NCI-H1105 treated with DMSO at 0.1 percent for 48 hours (cell line): ENCODE measurements at places on chromosomes 12 and 14.

DNA sequence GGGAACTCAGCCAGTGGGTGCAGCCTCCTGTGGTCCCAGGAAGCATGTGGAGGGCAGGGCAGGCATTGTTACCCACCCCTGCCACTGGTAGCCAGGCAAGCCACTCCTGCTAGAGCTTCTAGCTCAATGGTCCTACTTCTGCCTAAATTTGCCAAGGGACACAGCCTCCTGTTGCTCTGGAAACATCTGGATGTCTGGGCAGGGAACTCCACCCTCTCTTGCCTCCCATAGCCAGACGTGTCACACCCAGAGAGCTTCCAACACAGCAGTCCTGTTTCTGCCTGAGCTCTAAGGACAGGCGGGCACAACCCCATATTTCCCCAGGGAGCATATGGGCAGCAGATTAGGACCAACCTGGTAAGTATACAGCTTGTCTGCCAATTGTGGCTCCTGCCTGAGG is 350.2 kb downstream of the GLT1D1 start:
- DNase-seq, result no peak

- no peak for DNase-seq
Observed at GRCh38 chr12:116692605-116693004, 45.3 kb downstream of the SPRING1 start.

- DNase-seq, result no peak
Observed at GRCh38 chr14:65077318-65077717, 25.0 kb downstream of the MAX start.

GRCh38 chr12:6936636-6937480 is 6.8 kb upstream of the RNU7-1 start:
- peak; percentile 72 for DNase-seq

GRCh38 chr12:68497702-68498101 is 113.0 kb upstream of the RAP1B start:
- DNase-seq, result no peak

GRCh38 chr12:28114488-28114887 is 75.8 kb upstream of the CCDC91 start:
- no peak for DNase-seq

GRCh38 chr12:24997970-24998582 is 49.2 kb upstream of the BCAT1 start:
- no peak for DNase-seq

- no peak for DNase-seq
Observed at GRCh38 chr12:116984098-116984497, 73.3 kb downstream of the FBXW8 start.

GRCh38 chr12:108305991-108306501 is 33.1 kb downstream of the CMKLR1 start:
- no peak for DNase-seq

DNA sequence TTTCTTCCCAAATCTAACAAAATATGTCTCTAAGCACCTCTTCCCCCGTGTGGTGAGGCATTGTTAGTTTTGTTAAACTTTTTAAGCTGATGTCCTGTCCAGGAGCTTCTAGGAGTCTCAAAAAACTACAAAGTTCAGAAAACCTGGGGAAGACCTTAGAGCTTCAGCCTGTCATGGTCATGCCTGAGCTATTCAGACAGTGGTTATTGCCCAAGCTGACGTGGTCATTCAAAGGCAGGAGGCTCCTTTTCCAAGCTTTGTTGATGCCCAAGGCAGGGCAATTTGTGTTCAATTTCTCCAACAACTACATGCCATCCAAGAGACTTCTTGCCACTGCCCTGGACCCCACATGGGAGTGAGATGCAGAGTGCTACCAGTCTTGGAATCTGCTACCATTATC is 5.8 kb upstream of the LYZ start:
- no peak for DNase-seq

GRCh38 chr14:72777636-72778035 is 116.3 kb downstream of the DPF3 start:
- DNase-seq, result no peak
